Left colon (tissue), 2 donors: ENCODE measurements at places on chromosomes 5 and 9.
A peak's percentile ranks its signal among the peaks of the same experiment; 100 is the strongest.

DNA sequence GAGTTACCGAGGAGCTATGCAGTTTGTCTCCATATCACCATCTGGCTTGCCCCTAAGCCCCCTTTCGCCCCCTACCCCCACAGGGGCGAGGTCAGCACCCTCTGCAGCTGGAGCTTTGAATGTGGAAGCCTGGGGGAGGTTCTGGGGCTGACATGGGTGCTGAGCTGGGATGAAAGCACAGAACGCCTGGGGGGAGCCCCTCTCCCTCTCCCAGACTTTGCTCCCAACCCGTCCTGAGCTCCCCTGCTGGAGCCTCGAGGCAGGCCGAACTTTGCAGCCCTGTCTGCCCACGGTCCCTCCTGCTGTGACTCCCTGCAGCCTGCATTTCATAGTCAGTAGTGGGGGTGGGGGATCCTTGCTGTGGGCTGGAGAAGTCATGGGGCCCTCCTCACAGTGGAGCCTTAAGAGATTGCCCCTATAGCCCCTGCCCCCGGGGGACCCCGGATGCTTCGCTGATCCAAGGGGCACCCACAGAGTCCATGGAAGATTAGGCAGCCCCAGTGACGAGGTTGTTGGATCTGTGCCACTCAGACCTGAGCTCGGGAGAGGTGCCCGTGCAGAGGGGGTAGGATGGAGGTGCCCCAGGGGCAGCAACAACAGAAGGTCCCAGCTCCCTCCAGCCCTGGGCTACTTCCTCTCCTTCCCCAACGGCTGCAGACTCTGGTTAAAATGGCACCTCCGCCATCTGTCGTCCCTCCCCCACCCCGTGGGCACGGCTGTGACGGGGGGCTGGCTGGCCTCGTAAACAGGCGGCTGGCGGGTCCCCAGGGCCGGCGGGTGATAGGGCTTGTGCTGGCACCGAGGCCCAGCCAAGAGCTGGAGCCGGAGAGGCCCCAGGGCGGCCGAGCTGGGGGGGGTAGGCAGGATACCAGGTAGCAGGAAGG lies 162.0 kb downstream of the C9orf50 start:
- peak; percentile 49 for DNase-seq

- DNase-seq: no peak
These were observed 182.5 kb upstream of the PIK3R1 start for GRCh38 chr5:68033029-68033428.

GRCh38 chr5:34717426-34718327 lies 61.5 kb downstream of the RAI14 start:
- DNase-seq: no peak

DNA sequence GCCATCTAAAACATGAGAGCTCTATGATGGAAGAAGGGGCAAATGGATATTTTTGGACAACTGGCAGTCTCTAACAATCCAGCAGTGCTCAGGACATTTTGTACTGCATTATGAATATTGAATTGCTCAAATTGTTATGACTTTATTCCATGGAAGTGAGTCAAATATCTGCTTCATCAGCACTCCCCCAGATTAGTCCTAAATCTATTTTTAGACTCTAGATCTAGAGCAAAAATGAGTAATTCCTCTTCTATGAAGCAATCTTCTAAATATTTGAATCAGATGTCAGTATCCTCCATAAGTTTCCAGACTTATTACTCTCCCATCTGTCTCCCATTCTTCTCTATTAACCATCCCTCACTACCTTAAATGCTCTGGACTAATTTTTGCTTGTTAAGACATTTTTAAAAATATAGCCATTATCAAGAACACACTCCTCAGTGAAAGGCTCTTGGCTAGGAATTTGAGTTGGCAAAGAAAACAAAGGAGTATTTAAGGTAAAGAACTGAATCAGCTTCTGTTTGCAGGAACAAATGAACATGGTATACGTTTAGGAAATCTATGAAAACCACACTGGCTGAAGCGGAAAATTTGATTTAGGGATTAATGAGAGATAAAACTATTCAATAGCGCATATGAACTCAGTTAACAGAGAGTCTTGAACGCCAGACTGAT lies 300.9 kb downstream of the MCTP1 start:
- DNase-seq: no peak

DNA sequence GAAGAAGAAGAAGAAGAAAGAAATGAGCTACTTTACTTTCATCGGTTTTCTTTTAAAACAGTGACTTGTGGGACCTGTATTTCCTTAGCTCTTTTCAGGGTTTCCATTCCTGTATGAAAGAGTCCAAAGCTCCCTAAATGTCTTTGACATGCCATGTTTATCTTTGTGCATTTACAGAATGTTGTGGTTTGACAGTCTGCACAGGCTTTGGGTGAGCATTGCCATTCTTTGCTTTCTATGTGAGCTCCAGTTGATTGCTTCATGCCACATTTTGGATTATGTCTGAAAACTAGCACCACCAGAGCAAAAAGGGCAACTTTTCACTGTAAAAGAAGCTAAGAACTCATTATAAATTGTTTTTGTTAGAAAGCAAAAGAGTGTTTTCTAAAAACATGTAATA lies 733.4 kb downstream of the TLE4 start:
- DNase-seq: no peak

GRCh38 chr5:102865171-102865509 lies 110.0 kb downstream of the PAM start:
- DNase-seq: no peak

DNA sequence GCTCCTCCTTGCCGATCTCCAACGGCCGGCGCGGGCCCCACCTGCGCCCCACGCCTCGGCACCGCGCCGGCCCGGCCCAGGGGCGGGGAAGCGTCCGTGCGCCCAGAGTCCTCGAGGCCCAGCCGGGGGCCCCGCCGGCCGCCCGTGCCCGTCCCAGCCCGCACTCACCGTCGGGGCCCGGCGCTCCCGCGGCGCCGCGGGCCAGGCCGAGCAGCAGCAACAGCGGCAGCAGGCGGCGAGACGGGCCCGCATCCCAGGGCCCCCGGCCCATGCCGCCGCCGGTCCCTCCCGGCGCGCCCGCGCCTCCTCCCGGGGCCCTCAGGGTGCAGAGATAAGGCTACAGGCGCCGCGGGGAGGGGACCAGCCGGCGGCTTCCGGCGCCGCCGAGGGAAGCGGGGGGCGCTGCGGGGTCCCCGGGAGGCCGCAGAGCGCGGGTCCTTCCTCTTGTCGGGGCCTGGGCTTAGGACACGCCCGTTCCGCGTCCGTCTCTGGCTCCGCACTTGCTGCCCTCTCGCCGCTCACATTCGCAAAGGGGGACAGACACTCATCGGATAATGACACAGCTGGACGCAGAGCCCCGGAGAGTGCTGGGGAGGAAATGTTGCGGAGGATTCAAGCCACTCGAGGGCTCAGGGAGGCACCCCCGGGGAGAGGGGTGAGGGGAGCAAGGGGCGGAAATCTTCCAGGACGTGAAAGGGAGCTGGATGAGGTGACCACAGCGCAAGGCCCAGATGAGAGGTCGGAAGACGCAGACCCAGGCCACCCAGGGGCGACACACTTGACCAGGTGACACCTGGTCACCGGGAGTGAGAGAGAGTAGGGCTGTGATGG lies at the start of gene SUSD1:
Gene SUSD1, minus strand, starts transcription at position 333 of the 831 bp plus-strand sequence. Its CDS starts 62 bp downstream, at position 271.
- peak; percentile 65 for DNase-seq

- DNase-seq: no peak
These were observed 242.1 kb downstream of the FSTL4 start for GRCh38 chr5:133370036-133370831.
